ENCODE measurements at places on chromosomes 6 and 20. TPM values are rescaled to one million over a fixed set of nuclear protein-coding genes. Genes with fewer than 3 reads are reported as not detected.

Gene ARHGAP40
- total RNA-seq: not detected

Gene WFDC10B
- not detected for total RNA-seq

Gene PLG
- total RNA-seq: 0.30 TPM

Gene CCDC167
- 55.0 TPM for total RNA-seq

Gene HAO1
- not detected for total RNA-seq

Gene PRELID3B
- total RNA-seq: 88.7 TPM

Gene MYL9
- total RNA-seq: 1.7 TPM

Gene TNF
- total RNA-seq: 130 TPM

Gene SLC17A3
- total RNA-seq: 0.15 TPM

Gene B3GALT4
- total RNA-seq: 25.2 TPM

Gene PRRT1
- total RNA-seq: 0.13 TPM

Gene COL21A1
- total RNA-seq: not detected

Gene SIRPA
- total RNA-seq: not detected

Gene CNR1
- not detected for total RNA-seq

Gene SCAF8
- total RNA-seq: 38.3 TPM

Gene CST5
- not detected for total RNA-seq

Gene MAP7
- 1.4 TPM for total RNA-seq

Gene PTPRK
- 0.50 TPM for total RNA-seq

Gene FAM83C
- total RNA-seq: not detected

Gene BEND3
- total RNA-seq: 2.3 TPM
